ENCODE measurements at places on chromosomes 2 and 18.

DNA sequence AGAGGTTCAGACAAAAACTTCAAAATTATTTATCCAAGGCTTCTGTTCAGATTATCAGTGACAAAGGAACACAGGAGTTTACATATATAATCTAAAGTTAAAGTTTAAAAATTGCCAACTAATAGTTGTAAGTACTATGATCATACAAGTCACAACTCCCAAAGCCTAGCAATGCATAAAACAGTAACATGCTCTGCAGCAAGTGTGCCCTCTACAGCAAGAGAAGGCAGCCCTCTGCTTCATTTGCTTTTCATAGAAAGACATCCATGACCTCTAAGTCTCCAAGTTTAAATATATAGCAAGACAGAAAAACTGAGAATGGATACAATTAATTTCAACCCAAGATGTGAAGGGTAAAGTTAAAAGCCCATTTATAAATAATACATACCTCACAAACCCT is 13.3 kb downstream of the RAB1A start:
- DNase-seq: no peak

GRCh38 chr18:63097178-63097577 is 222.4 kb downstream of the BCL2 start:
- DNase-seq: no peak

GRCh38 chr18:48108136-48108535 is 177.7 kb upstream of the SMAD2 start:
- no peak for DNase-seq

GRCh38 chr18:24273596-24273995 is 124.0 kb downstream of the OSBPL1A start:
- no peak for DNase-seq

DNA sequence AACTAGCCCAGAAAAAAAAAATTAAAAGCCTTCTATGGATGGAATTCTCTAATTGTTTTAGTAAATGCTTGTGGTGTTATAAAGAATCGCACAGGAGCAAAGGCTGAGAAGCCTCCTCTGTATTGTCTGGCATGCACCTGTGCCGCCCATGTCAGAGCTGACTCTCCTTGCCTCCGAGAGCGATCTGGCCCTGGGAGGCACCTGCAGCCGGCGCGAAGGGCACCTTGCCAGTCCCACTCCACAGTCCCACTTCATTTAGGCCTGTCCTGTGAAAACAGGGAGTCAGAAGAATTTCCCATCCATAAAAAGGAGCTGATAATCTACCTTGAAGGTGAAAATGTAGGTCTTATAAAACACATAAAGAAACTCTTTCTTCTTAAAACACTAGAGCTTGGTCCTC is 170.9 kb upstream of the PXDN start:
- no peak for DNase-seq

GRCh38 chr18:77087393-77088141 is 45.0 kb downstream of the MBP start:
- DNase-seq: peak; percentile 46

DNA sequence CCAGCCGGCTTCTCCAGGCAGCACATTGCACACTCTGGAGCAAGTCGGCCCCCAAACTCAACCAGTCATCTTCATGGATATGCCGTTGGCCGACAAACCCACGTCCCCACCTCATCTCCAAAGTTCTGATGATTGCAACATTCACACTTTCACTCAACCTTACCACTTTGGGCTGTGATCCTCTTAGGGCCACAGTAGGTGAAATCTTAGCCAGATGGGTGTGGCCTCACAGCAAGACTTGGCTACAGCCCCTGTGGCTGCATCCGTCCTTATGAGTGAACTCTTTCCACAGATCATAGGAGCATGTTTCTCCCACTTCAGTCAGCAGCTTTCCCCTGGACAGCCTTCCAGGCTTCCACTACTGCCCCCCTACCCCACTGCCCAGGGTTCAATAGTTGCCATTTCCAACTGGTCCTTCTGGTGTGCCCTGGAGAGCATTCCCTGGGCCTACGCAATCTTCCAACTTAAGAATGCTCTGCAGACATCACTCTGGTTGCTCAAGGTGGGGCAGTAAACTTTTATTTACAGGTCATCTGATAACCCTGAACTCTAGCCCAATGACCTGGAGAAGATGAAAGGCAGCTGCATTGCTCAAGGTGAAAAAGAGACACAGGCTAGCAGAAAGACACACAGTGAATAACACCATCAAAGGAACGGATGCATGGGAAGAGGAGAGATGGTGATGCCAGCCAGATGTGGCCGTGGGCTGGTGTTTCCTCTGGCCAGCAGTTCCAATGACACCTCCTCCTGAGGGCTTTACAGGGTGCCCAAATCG is 34.5 kb downstream of the ARL4C start:
- DNase-seq: no peak

GRCh38 chr2:113370478-113371091 is 66.9 kb upstream of the ZNG1B start:
- DNase-seq: peak; percentile 79

GRCh38 chr2:134395779-134396178 is 141.9 kb downstream of the MGAT5 start:
- no peak for DNase-seq

DNA sequence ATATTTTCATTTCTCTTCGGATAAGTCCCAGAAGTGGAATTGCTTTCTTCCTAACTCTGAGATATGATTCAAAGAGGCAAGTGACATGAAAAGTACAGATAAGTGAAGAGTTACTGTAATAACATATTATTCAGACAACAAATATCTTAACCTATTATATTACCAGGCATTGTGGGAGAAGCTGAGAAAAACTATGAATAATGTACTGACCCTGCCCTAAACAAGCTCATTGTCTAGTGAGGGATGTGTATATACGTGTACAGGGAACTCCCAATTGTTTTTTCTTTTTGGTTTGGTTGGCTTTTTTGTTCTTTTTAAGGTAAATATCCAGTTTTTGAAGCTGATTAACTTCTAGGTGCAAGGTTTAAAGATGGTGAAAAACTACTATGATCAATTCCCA is 26.5 kb downstream of the NCKAP1 start:
- DNase-seq: no peak

GRCh38 chr2:112727276-112728028 is 6.6 kb downstream of the NT5DC4 start:
- no peak for DNase-seq

GRCh38 chr2:43540021-43540779 is 55.6 kb downstream of the THADA start:
- DNase-seq: peak; percentile 76

GRCh38 chr2:130765464-130765863 is 10.1 kb downstream of the AMER3 start:
- no peak for DNase-seq

DNA sequence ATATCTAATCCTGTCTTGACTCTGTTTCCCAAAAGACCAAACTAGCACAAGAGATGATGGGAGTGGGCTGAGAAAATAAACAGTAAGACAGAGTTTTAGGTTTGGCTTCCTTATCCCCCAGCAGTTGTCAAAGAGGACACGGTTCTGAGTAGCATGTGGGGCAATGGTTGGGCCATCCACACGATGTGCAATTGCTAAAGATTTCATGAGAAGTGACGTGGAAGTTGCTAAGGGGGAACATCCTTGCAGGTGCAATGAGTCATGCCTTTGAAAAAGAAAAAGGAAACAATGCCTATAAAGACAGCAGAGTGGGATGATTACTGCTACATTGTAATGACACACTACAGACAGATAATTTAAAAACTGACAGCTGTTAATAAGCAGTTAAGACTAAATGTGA is 1395.8 kb downstream of the LRP1B start:
- DNase-seq: no peak

DNA sequence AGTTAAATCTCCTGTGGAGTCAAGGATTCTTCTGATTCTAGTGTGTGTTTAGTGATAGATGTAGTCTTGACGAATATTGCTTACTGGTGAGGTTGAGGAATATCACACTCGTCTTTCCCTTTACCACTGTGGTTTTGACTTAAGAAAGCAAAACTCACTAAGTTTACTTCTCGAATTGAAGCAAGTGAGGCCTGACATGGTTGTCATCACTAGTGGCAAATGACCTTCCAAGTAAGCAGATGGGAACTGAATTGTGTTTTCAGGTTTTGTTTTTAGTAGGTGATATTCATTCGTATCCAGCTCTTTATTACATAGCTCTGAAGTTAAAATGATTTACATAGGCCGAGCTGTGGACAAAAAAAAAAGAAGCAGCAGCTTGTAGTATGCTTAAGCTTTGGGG is 20.6 kb upstream of the DSG4 start:
- no peak for DNase-seq

- no peak for DNase-seq
Observed at GRCh38 chr2:183840061-183840584, 715.9 kb downstream of the NUP35 start.

DNA sequence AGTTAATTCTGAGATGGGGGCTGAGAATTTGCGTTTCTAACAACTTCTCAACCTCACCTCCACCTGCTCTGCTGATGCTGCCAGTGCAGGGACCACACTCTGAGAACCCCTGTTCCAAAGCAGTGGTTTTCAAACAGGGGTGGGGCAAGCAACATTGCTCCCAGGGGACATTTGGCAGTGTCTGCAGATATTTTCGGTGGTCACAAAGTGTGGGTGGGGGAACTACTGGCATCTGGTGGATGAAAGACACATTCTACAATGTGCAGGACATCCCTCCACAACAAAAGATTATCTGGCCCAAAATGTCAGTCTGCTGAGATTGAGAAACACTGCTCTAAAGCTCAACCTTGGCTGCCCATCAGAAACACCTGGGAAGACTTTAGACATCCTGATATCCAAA is 188.7 kb upstream of the SATB2 start:
- DNase-seq: no peak

GRCh38 chr2:189633392-189633811 is 27.9 kb upstream of the ASNSD1 start:
- no peak for DNase-seq

DNA sequence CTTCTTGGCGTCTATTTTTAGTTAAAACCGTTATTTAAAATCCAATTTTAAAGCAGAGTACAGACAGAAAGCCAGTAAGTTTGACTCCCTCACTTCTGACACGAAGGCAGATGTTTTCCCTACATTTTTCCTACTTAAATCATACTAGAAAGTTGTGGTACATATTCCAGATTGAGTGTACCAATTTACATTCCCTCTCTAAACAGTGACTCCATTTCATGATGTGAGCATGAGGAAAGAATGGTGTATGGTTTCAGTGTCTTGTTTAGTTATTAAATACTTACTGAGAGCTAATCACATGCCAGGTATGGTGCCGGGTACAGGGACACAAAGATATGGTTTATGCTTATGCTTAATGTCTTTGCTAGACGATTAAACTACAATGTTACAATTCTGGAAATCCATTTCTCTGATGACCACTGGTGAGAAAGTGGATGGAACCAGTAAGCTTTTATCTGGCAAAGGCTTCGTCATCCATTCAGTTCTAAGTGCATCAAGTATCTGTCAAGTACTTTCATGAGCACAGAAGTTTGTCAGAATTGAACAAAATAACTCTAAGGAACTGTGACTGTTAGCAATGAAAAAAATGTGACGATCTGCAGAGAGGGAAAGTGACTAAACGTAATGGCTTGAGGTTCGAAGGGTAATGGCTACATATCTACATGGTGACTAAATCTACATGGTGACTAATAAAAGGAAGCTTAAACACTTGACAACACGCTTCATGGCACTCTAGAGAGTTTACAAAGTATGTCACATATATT is 25.7 kb downstream of the MAP4K3 start:
- peak; percentile 68 for DNase-seq

- peak; percentile 85 for DNase-seq
Observed at GRCh38 chr2:65456064-65456463, 23.7 kb upstream of the SPRED2 start.

GRCh38 chr2:148515976-148516375 is 128.6 kb upstream of the EPC2 start:
- no peak for DNase-seq

DNA sequence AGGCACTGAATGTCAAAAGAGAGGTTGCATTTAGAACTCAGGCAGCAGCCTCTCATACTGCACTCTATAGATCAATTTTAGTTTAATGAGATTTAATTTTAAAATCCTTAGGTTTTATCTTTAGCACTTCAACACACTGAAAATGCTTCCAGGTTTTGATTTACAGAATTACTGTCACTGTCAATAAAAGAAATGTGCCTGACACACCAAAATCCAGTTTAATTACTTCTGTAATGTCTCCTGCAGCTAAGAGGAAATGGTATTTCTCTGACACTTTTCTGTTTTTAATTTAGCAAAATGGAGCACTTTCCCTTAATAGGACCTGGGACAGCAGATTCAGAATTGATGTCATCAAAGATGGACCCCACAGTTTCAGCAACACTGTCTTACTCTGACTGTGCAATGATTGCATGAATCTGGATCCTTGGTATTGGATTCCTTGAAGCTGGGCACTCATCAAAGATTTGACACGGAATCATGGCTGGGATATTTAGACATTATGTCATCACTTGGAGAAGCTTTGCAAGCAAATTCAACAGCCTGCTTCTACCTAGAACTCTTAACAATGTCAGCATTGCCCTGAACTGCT is 576.5 kb downstream of the NRXN1 start:
- no peak for DNase-seq

- DNase-seq: no peak
Observed at GRCh38 chr2:95274291-95275150, at the start of gene PROM2. Gene PROM2 (plus strand): TSS chr2:95274449. CDS start chr2:95274586, 137 bp downstream.

DNA sequence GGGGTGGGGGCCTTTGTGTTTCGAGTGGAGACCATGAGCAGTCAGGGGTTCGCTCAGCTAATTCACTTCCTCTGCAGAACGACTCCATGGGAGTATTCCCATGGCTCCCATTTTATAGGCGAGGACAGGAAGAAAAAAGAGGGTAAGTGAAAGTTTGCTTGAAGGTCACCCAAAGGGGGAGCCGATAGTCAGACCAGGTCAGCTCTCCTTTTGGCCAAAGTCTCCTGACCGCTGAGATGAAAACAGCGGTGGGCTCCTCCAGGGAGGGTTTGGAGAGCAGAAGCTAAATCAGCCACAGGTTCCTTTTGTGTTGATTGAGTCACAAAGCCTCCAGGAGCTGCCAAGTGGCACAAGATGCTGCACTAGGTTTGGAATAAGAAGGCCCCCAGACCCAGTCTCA is 34.1 kb upstream of the CTAGE1 start:
- DNase-seq: no peak

GRCh38 chr2:112712903-112713584 is 7.8 kb upstream of the NT5DC4 start:
- DNase-seq: peak; percentile 57

- DNase-seq: peak; percentile 5
Observed at GRCh38 chr2:181106229-181106628, 125.8 kb downstream of the UBE2E3 start.

- DNase-seq: no peak
Observed at GRCh38 chr2:46367286-46367685, 70.1 kb downstream of the EPAS1 start.

DNA sequence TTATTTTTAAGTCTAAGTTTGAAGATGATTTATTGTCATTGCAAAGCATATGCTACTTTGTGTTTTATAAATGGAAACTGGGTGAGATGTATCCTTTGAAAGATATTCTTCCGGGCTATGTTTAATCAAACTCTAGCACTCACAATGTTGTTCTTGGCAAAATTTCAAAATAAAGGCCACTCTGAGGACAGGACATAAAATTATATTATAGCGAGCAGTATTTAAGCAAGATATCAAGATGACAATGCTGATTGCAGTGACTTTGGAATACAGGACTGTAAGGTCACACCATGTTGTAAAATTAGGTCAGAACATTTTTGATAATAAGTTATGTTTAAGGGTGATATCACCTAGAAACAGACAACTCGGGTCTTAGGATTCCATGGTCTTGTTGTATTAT is 14.2 kb downstream of the RPRM start:
- DNase-seq: no peak
